ENCODE measurements at places on chromosomes 12 and 14.

DNA sequence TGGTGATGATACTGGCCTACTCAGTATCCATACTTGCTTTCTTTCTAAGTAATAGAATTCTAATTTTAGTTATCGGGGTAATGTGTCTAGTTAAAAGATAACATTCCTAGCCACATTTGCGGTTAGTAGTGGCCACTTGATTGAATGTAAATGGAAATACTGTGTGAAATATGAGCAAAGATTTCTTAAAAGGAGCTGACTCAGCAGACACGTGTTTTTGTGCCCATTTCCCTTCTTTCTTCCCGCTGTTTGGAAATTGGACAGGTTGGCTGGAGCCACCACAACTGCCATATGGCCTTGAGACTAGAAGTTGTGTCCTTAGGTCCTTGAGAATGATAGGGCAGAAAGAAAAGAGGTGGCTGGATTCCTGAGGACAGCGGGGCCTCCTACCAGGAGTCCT, 19.8 kb upstream of the DCD start:
- DNase-seq, result no peak

GRCh38 chr12:77594366-77594765, 236.3 kb upstream of the NAV3 start:
- DNase-seq, result no peak

DNA sequence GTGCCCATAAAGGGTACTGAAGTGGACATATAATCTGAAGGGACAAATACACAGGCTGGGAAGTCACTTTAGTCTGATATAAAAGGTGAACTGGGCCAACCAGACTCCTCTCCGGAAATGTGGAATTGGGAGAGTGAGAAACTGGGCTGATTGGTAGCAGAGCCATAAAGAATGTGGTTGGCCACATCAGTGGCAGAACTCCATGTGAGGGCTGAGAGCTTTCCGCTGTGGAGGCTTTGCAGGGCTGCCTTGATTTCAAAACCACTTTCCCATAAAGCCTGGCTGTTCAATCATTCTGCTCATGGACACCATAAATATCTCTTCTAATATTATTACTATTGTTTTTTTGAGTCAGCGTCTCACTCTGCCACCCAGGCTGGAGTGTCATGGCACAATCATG, 220.3 kb downstream of the MON2 start:
- DNase-seq, result no peak

- DNase-seq, result no peak
These were observed 5.4 kb upstream of the TAS2R46 start for GRCh38 chr12:11067514-11067913.

DNA sequence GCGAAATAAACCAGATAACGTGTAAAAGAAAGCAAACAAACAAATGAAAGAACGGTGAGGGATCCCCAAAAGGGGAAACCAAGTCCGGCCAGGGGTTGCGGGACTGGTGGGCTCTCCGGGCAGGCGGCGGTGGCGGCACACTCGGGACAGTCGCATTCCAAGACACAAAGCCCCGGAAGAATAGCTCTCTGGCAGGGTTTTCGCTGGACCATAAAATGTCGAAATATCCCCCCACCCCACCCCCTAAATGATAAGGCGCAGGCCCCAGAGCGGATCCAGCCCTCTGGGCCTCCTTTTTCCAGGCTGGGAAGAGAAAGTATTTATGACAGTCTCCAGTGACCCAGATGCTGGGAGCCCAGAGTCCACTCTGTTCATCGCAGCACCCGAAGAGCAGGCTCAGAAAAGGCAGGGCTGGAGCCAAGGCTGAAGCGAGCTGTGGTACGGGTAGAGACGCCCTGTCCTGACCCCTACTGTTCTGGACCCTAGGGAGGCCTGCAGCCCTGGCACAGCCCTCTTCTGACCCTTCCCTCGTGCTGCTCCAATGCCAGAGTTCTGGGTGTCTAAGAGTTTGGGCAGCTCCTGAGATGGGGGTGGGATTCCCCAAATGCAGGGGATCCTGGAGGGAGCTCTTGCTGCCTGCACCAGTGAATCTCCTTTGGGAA, 2.1 kb upstream of the HOXC8 start:
- no peak for DNase-seq

- DNase-seq, result no peak
These were observed 2.1 kb downstream of the SIX4 start for GRCh38 chr14:60722107-60722356.

DNA sequence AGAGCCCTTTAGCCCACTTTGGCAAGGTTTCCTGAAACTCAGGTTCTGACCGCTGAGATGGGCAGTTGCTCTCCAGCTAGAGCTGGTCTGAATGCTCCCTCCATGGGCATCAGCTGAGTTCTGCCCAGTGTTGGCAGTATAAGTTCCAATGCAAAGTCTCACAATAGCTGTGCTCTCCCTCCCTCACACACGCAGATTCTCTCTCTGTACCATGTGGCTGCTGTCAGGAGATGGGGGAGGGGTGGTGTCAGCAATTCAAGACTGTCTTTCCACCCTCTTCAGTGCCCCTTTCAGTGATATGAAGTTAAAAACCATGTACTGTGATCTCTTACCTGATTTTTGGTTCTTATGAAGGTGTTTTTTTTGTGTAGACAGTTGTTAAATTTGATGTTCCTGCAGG, 164.3 kb upstream of the PLEKHA5 start:
- DNase-seq, result no peak

DNA sequence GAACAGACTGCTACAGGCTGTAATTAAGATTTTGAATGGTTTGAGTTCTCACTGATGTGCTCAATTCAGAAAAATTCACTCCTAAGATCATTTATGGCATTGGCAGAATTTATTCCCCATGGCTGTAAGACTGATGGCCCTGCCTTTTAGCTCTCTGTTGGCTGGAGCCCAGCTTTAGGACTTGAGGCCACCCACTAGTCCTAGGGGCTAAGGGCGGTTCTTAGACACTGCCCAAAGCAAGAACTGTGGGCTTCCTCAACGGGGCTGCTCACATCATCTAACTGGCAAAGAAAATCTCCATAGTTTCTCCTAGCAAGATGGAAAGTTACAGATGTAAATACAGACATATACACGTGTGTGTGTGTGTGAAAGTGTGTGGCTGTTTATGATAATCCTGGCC, 3.4 kb upstream of the CCER1 start:
- DNase-seq, result no peak

GRCh38 chr12:119369907-119370546, 35.5 kb downstream of the CCDC60 start:
- no peak for DNase-seq

DNA sequence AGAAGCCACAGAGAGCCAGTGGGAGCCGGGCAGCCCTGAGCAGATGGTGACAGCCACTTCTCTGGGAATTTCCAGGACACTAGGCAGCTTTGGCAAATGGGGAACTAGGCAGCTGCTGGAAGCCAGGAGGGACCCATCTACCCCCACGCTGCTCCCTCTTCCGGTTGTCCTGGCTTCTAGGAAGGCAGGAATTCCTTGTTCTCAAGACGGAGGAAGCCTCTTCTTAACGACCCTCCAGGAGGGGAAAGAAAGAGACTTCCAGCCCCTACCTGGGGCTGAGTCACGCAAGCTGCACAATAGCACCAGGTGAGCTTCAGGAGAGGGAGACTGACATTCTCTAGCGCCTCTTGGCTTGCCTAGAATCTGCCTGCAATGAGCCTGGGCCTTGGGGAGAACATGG, 141.5 kb downstream of the ANO2 start:
- DNase-seq, result no peak

- no peak for DNase-seq
These were observed 23.9 kb upstream of the SMOC1 start for GRCh38 chr14:69855180-69855832.

GRCh38 chr12:110073049-110073831, 24.9 kb upstream of the C12orf76 start:
- DNase-seq, result no peak

GRCh38 chr12:57460841-57461275, 1.3 kb downstream of the GLI1 start:
- no peak for DNase-seq

GRCh38 chr12:94631058-94631457, 19.3 kb downstream of the TMCC3 start:
- DNase-seq, result no peak

- DNase-seq, result no peak
These were observed 3.9 kb upstream of the ENDOU start for GRCh38 chr12:47729233-47729632.

DNA sequence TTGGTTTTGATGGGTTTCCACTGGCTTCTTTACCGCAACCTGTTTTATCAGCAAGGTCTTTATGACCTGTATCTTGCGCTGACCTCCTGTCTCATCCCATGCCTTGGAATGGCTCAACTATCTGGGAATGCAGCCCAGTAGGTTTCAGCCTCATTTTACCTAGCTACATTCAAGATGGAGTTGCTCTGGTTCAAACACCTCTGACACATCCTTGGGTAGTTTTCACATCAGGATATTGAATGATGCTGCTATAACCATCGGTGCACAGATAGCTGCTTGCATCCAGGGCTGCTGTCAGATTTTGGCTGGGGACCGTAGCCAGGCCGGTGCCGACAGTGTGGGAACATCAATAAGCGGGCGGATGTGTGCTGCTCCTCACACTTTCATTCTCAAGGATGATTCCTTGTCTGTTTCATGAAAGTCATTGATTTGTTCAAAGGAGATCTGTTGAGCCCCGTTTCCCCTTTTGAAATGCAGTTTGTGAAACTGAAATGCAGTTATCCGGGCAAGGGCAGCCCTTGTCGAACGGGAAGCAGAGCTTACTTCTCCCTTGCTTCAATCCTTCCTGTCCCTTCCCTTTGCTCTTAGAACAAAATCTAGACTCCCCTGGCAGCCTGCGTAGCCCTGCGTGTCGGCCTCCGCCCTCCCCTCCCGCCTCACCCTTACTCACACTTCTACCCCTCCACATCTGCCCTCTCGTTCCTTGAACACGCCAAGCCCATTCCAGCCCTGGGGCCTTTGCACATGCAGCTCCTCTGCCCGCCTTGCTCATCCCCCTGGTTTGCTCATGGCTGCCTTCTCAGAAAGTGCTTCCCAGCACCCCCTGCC, 49.2 kb upstream of the NCOR2 start:
- no peak for DNase-seq

DNA sequence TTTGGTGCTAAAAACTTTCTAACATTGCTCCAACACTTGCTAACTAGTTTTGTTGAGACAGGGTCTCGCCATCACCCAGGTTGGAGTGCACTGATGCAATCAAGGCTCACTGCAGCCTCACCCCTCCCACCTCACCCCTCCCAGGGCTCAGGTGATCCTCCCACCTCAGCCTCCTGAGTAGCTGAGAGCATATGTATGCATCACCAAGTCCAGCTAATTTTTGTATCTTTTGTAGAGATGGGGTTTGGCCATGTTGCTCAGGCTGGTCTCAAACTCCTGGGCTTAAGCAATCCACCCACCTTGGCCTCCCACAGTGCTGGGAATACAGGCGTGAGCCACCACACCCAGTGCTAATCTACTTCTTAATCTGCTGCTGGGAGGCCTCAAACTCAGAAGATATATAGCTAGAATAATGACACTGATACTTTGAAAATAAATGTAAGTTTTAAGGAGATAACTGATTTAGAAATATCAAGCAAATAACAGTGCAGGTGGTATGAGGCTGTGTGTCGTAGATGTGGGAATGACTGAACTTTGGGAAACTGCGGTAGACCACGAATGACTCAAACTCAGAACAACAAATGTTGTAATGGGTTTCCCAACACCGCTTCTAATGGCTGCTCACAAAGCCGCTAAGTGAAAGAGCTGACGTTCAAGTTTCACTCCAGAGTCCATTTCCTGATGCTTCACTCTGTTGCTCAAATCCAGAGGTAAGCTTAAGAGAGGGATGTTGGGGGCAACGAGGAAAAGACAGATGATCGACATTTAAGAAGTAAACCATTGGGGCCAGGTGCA, 10.0 kb downstream of the TMCC3 start:
- no peak for DNase-seq

DNA sequence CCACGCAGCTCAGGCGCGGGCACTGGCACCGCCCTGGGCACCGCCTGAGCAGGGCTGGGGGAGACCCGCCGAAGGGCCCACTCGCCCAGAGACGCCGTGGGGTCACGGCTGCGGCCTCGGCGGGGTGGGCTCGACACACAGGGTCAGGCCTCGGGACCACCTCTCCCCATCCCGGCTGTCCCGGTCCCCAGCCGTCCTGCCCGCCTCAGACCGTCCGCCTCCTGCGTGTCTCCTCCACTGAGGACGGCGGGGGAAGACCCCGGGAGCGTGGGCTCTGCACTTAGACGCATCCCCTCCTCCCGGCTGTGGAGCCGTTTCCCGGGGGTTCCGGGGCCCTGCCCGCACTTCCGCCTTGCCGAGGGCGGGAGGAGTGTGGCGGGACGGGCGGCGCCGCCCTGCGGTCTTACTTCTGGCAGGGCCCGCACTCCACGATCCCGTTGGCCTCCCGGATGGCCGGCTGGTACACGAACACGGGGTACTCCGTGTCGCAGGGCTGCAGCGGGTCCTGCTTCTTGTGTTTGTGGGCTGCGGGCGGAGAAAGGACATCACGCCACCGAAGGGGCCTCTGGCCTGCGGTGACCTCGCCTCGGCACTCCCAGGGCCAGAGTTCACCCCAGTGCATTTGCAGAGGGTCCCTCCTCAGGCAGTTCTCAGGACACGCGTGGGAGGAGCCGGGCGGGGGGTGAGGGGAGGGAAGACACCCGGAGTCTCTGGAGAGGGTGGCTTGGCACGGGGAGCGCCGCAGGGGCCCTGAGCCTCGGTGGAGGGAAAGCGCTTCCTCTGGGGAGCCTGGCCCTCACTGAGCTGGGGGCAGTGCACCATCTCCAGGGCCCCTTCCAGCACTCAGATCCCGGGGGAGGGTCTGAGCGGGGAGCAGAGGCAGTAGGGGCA, 23.1 kb upstream of the LRTM2 start:
- no peak for DNase-seq

GRCh38 chr12:94596596-94596995, 53.8 kb downstream of the TMCC3 start:
- DNase-seq, result no peak

- no peak for DNase-seq
These were observed 2.5 kb upstream of the OR4N2 start for GRCh38 chr14:19801118-19801464.

GRCh38 chr12:70272510-70272909, 29.3 kb downstream of the CNOT2 start:
- DNase-seq, result no peak

GRCh38 chr14:89486505-89486904, 69.5 kb upstream of the FOXN3 start:
- no peak for DNase-seq
